ENCODE measurements at places on chromosomes 12 and 14. TPM values are rescaled to one million over a fixed set of nuclear protein-coding genes. Genes with fewer than 3 reads are reported as not detected.

Gene HDAC7
- total RNA-seq = 72.1 TPM

Gene MANSC4
- total RNA-seq = not detected

Gene SDSL
- 5.7 TPM for total RNA-seq

Gene GALNT8
- total RNA-seq = 2.8 TPM

Gene SLC22A17
- total RNA-seq = 4.2 TPM

Gene ZFYVE26
- total RNA-seq = 15.0 TPM
